ENCODE measurements at places on chromosomes 6 and 20.
A peak's percentile ranks its signal among the peaks of the same experiment; 100 is the strongest.

- no peak for DNase-seq
These were observed 193.6 kb downstream of the EDN1 start for GRCh38 chr6:12483712-12484111.

DNA sequence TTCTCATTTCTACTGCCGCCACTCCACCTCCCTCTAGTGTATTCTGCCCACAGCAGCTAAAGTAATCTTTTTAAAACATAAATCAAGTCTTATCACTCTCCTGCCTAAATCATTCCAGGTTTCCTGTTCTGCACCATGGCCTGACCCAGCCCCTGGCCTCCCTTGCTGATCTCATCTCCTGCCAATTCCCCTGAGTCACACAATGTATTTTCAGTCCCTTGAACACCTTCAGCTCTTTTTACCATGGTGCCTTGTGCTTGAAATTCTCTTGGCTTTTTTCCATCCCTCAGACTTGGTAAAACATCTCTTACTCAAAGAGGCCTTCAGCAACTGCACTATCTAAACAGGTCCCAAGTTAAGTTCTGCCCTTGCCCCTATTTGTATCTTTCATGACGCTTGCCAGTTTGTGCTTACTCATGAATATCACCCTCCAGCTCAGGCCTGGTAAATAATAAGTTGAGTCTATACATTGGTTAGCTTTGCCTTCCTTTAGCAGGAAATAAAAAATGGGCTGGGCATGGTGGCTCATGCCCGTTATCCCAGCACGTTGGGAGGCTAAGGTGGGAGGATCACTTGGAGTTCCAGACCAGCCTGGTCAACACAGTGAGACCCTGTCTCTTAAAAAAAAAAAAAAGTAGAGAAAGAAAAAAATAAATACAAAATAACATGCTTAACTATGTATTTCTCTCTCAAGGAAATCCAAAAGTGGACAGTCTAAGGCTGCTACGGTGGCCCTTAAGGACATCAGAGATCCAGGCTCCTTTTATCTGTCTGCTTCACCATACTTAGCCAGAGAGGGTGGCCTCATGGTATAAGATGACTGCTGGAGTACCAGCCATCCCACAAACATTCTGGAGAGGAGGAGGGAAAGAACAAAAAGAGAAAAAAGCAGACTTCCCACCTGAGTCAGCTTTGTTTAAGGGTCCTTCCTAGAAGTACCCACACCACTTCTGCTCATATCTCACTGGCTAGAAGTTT is 62.2 kb downstream of the ARFGEF2 start:
- DNase-seq: no peak

DNA sequence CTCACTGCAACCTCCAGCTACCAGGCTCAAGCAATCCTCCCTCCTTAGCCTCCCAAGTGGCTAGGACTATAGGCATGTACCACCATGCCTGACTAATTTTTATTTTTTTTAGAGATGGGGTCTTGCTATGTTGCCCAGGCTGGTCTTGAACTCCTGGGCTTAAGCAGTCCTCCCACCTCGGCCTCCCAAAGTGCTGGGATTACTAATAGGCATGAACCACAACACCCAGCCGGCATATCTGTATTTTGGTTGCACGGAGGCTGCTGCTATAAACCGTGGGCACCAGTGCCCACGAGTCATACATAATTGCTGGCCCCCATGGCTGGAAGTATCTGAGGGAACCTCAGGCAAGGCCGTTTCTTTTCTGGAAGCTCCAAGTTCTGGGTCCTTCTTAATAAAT is 18.3 kb upstream of the ADRM1 start:
- DNase-seq: no peak

DNA sequence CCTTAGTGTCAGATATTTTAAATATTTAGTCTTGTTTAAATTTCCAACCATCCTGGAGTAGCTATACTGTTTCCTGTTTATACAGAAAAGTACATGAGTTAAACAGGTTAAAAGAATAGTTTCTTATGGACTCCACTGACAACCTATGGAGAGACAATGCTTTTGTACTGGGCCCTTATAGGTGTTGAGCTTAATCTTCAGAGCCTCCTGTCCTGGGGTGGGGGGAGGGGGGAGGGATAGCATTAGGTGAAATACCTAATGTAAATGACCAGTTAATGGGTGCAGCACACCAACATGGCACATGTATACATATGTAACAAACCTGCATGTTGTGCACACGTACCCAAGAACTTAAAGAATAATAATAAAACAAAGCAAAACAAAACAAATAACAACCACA is 322.9 kb downstream of the GRIK2 start:
- DNase-seq: no peak

DNA sequence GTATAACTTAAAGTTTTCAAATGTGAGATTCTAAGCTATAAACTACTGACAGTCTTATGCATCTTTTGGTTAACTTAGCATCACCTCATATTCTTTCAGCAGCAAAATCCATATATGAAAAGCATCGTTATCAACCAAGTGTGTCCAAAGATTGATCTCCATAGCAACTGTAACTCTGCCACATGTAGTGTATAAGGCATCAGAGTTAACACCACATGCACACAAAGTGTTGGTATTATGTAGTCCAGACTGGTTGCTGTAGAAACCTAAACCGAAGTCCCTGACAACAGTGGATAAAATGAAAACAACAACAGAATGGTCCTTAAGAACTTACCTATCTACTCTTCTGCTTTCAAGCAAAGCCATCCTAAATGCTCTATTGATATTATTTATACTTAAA is 39.6 kb downstream of the PDSS2 start:
- DNase-seq: no peak

- no peak for DNase-seq
These were observed 31.6 kb downstream of the ENPP1 start for GRCh38 chr6:131839388-131839787.

DNA sequence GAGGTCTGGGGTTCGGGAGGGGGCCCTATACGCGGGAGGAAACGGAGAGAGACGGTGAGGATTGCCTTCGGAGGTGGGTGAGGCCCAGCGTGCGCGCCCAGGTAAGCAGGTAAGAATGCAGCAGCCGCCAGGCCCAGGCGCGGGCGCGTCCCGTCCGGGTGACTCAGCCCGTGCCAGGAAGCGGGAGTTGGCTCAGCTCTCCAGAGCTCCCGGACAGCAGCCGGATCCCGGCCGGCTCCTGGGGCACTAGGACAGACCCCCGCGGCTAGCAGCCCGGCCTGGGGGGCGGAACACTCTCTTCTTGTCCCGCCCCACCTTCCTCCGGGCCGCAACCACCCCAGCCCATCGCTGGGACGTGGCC is 1.5 kb upstream of the MDFI start:
- DNase-seq: no peak

- DNase-seq: no peak
These were observed 49.4 kb downstream of the CTCFL start for GRCh38 chr20:57475388-57476083.

GRCh38 chr20:10286356-10286755 is 67.7 kb downstream of the SNAP25 start:
- DNase-seq: no peak

GRCh38 chr6:167153521-167153959 is 4.2 kb downstream of the GPR31 start:
- no peak for DNase-seq

GRCh38 chr20:45840700-45841198 is 7.2 kb downstream of the SNX21 start:
- no peak for DNase-seq

DNA sequence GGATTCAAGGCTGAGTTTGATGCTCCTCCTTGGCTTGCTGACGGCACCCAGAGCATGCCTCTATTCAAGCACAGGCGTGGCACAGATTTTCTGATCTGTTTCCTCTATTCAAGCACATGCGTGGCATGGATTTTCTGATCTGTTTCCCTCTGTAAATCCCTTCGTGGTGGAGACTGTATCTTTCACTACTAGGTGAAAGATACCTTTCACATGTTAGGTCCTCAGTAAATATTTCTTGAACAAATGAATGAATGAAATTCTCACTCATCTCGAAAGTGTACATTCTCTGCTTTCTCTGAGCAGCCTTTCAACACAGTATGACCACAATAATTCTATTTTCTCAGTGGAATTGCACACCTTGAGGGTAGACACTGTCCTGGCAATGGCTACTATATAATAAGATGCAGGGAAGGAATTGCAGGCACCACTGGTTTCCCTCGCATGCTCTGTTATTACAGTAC is 72.6 kb upstream of the F13A1 start:
- DNase-seq: no peak

DNA sequence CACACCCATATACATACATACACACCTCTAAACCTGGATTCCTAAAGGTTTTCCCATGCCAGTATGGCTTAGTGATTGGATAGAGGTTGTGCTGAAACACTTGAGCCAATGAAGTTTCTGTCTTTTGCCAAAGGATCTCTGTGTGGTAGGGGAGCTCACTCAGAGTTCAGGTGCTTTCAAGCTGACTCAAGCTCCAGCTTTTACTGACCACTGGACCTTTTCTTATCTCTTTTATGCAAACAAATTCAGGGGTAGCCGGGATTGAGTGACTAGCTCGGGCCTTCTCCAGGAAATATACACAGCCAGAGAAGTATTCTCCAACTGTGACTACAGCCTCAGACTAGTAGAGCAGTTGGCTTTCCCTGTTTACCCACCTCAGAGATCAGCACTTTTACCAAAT is 21.5 kb upstream of the DSE start:
- DNase-seq: no peak

- no peak for DNase-seq
These were observed 23.0 kb downstream of the SLC23A2 start for GRCh38 chr20:4978050-4978918.

DNA sequence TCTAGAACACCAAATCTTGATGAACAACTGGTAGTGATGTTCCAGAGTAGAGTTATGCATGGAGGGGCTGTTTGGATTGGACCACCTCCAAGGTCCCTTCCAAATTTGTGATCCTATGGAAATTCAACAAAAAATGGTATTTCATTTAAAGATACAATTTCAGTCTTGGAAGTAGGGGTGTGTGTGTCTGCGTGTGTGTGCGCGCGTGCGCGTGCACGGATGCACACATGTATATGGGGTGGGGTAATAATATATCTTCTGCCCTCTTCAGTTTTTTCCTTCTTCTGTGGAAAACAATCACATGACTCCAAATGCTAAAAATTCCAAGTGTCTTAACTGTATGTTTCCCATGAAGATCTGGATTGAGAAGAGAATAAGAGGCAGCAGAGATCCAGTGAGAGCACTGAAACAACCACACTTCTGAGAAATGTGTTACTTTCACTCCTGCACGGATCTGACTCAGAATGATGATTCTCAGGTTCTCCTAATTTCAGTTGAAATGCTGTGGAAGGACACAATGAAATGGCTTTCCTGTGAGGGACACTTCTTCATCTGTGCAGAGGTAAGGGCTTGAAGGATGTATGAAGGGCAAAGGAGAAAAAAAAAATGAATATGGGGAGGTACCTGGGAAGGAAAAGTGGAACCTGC is 10.6 kb upstream of the IL17F start:
- no peak for DNase-seq

DNA sequence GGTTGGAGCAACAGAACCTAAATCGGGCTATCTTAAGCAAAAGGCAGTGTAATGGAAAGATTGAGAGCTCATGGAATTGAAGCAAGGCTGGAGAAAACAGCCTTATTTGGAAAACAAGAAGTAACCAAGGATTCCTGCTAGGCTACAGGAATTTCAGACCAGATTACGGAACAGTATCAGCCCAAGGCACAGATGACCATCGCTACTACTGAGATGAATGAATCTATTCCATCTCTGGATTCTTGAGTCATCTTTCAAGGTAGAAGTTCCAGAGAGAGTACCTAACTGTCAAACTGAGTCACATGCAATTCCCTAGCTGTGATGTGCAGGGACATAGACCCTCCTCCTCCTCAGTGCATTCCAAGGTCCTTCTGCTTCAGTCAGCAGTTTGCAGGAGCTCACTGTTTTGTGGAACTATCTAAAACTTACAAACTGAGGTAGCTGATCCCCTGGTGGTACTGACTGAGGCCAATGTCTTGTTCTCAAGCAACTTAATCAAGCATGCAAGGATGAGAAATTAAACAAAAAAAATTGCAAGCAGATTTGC is 62.0 kb upstream of the SMLR1 start:
- DNase-seq: no peak

DNA sequence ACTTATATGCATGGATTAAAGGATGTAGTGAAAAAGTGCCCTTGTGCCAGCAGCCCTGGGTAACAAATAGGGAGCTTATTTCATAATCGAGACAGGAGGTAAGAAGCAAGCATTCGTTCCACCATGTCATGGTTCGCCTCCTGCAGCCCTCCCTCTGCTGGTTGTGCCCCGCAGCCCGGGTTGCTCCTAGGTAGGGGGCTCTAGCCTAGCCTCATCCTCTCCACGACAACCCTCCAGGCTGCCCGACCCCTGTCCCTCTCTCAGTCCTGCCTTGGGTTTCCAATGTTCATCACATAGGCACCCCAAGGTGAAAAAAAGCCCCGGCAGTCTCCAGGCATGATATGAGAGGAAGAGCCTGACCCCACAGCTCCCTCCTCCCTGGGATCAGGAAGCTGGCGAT is 75.5 kb upstream of the SYNDIG1 start:
- no peak for DNase-seq

- DNase-seq: no peak
These were observed 119.3 kb downstream of the QRSL1 start for GRCh38 chr6:106748547-106749207.

- no peak for DNase-seq
These were observed 45.4 kb upstream of the QKI start for GRCh38 chr6:163369141-163369540.

GRCh38 chr6:12014027-12014872 is 2.1 kb downstream of the HIVEP1 start:
- DNase-seq: no peak

GRCh38 chr6:42113936-42114636 is 28.3 kb downstream of the C6orf132 start:
- no peak for DNase-seq

DNA sequence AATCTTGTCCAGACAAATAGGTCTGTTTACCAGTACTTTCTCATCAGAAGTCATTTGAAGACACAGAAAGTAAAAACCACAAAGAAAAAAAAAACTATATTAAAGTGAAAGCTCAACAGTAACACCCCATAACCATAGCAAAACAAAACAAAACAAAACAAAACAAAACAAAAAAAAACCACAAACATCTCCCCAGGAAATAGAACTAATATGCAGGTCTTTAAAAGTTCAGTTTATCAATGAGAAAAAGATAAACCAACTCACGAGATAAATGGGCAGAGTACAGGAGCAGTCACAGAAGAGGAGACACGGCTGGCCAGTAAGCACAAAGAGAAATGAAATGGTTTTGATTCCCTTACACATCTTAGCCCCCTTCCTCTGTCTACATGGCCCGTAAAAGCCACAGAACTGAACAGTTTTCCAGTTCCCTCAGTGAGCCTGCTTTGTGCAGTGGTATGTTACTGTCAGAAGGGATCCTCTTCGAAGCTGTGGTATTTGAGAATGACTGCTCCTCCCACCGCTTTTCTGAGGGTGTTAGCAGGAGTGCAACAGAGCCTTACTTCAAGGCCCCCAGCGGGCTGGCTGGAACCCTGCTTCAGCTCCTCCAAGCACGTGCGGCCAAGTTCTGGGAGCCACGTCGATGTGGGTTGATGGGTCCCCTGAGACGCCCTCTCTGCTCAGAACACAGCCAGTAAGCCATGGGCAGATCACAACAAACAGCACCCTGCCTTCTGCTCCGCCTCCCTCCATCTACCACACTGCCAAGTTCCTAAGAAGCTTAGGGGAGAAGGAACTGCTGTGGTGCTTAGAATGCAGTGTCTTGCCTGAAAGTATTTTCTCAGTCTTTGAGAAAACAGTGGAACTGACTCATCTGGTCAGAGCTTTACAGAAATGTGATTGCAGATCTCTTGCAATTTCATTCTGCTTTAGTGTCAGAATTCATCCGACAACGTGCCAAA is 14.0 kb downstream of the UST start:
- no peak for DNase-seq

- peak; percentile 13 for DNase-seq
These were observed 46.1 kb downstream of the LYRM4 start for GRCh38 chr6:5214570-5215052.
